ENCODE measurements at places on chromosomes 3 and 15.

GRCh38 chr3:46923559-46924350 lies 46.2 kb downstream of the PTH1R start:
- DNase-seq = no peak

GRCh38 chr15:40282147-40282868 lies 556 bp downstream of the ANKRD63 start:
- no peak for DNase-seq

DNA sequence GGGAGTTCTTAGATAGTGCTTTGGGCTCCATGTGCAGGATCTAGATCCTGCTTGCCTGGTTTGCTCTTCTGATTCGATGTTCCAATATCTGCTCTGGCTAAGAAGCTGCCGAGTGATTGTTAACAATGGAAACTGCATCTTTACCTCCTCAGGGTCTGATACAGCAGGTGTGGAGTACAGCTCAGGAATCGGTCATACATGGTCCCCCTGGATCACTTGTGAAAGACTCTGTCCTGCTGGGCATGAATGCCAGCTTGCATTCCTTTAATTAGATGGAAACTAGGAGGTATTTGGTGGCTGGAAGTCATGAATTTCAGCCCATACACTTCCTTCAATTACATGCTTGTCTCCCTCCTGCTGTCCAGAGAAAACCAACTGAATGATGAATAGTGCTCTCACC lies 95.3 kb downstream of the CHRNA7 start:
- no peak for DNase-seq

- DNase-seq = no peak
Observed at GRCh38 chr15:101554115-101554915, 64.8 kb upstream of the PCSK6 start.

GRCh38 chr3:11385891-11386290 lies 113.7 kb downstream of the ATG7 start:
- no peak for DNase-seq

DNA sequence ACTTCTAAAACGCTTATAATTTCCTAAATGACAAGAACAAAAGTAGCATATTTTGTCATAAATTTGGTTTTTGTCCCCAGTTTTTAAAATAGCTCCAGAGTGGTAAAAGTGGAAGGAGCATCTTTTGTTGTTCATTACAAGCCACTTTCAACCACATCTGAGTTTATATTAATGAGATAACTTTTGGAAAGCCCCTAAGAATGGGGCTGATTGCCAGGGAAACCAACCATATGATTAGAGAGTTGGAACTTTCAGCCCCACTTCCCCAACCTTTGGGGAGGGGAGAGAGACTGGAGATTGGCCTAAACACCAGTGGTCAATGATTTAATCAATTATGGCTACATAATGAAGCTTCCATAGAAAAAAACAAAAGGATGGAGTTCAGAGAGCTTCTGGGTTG lies 57.4 kb downstream of the CPA3 start:
- DNase-seq = no peak

GRCh38 chr3:37494216-37494615 lies 319.8 kb upstream of the LRRFIP2 start:
- no peak for DNase-seq

GRCh38 chr3:50123394-50124051 lies 31.6 kb upstream of the SEMA3F start:
- DNase-seq = no peak

DNA sequence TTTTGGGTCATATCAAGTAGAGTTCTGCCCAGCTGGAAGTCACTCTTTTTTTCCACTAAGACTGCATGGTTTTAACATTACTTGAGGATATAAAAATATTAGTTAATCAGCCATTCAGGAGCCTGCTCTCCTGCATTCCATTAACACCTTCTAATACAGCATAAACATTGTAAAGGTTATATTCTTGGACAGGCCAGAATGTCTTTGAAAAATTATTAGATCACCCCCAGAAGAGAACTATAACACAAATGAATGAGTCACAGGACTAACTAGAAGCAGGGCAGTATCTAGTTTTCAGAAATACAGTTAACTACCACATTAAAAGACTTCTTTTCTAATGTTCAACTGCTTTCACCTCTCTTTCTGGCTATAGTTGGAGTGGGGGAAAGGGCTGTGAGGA lies 80.9 kb downstream of the THBS1 start:
- no peak for DNase-seq
